ENCODE measurements at places on chromosomes 3 and 15. TPM values are rescaled to one million over a fixed set of nuclear protein-coding genes. Genes with fewer than 3 reads are reported as not detected.

DNA sequence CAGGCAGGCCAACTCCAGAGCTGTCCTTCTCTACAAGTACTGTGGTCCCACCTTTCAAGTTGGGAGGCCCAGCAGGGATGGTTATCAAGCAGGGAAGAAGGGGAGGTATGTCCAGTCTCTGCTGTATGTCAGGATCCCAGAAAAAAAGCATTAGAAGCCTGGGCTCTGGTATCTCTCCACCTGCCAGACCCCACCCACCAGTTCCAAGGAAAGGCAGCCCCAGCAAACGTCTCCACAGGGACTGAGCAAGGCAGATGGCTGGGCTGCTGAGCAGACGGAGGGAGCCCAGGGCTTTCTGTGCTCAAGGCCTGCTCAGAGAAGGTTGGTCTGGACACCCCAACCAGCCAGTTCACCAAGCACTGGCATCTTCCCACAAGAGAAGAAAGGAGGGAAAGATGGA lies 287.8 kb downstream of the XXYLT1 start:
- no peak for DNase-seq

IGF2BP2 gene
- total RNA-seq = 26.2 TPM

SUCLG2 gene
- 39.6 TPM for total RNA-seq

GRCh38 chr15:94141802-94142201 lies 89.6 kb upstream of the MCTP2 start:
- DNase-seq = no peak

DNA sequence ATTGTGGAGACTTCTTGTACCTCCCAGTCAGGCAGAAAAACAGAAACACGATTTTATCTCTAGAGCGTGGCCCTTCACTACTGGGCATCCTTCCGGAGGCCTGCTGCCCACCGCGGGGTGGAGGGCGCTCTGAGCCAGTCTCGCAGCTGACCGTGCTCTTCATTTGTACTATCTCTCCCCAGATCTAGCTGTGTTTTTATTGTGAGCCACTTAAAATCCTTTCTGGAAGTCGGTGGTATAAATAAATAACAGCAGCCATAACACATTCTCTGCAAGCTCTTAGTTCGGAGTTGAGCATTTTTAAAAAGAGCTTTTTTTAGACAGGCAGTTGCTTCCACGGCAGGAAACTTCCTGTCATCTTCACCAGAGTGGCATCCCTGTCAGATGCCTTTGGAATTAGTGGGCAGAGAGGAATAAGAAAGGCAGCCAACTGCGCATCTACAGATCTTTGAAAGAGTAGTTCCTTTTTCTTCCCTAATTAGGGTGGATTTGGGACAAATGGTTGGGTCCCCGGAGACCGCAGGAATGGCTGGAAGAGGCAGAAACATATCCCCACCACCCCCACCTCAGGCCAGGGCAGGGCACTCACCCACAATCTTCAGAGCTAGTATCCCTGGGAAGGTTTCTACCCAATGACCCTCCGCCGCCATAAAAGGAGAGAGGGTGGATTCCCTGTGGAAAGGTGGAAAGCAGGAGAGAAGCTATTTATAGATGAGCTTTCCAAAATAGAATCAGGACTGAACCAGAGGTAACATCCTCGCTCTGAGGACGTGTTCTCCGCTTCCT lies 91.1 kb downstream of the TOP2B start:
- peak; percentile 65 for DNase-seq

TRANK1 gene
- total RNA-seq = 1.0 TPM

GRCh38 chr15:100109486-100110035 lies 232.2 kb downstream of the ADAMTS17 start:
- no peak for DNase-seq
